AG10803 (cell line): ENCODE measurements at places on chromosomes 16 and 17.
A peak's percentile ranks its signal among the peaks of the same experiment; 100 is the strongest.

DNA sequence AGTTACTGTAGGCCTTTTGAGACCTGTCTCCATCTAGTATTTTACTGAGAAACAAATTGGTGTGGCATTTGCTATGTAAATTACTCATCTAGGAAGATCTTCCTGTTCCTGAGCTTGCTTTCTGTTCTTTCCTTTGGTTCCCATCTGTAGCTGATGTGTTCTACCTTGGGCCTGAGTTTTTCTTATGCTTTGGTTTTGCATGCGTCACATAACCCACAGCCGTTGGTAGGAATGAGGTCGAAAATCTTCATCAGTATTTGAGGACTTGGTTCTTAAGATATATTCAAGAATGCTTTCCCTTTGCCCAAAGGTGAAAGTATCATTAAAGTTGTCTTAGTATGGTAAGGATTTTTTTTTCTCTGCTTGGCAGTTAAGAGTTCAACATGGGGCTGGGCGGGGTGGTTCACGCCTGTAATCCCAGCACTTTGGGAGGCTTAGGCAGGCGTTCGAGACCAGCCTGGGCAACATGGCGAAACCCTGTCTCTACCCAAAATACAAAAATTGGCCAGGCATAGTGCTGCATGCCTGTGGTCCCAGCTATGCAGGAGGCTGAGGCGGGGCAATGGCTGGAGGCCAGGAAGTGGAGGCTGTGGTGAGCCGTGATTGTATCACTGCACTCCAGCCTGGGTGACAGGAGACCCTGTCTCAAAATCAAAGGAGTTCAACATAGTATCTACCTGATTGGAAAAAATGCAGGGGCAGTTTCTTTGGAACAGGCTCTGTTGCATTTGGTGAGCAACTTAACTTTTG is 28.8 kb downstream of the IST1 start:
- DNase-seq = peak; percentile 67

- no peak for DNase-seq
These were observed 435.5 kb downstream of the KCNJ2 start for GRCh38 chr17:70604854-70605253.

DNA sequence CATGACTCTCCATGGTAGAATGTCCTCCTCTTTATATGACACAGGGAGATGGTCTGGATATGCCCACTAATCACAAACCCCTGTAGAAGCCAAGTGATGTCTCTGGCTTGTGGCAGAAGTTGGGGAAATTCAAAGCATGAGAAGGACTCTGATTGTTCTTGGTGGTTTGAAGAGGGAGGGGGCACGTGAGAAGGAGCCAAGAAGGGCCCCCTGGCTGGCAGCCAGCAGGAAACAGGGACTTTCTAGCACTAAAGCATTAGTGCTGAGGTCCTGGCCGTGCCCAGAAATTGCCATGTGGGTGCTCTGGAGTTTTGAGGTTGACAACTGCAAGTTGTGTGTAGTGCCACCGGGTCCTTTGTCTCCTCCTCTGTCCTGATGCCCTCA is 199.9 kb downstream of the LGALS9B start:
- no peak for DNase-seq

DNA sequence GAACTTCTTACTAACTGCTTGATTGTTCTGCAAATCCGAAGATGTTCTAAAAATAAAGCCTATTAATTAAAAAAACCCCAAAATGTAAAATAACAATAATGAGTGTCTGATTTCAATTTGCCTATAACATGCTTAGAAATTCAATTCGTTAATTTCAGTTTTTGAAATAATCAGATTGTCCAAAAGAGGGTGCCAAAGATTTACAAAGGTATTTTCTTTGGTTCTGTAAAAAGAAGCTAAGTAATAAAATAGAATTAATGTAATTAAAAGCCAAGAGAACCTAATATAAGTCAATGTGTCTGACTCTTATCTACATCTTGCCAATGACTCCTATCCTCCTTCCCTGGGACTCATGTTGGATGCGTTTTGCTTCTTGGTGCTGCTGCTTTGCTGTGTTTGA is 75.0 kb upstream of the CPHXL start:
- no peak for DNase-seq

DNA sequence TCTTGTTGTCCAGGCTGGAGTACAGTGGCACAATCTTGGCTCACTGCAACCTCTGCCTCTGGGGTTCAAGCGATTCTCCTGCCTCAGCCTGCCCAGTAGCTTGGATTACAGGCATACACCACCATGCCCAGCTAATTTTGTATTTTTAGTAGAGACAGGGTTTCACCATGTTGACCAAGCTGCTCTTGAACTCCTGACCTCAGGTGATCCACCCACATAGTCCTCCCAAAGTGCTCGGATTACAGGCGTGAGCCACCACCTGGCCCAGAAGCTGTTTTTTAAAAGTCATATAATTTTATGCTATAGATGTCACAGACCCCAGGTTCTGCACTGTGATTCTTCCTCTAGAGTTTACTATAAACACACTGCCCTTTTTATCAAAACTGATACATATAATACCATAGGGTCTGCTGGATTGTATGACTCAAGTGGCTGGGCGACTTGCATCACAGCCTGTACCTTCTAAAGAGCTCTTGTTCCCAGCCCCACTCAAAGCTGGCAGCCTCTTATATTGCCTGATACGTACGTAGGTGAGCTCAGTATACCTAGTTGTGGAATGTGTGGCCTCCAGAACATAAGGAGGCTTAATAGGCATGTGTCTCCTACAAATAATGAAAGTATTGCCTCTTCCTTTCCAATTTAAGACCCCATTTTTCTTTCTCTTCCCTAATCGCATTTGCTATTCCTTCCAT is 295.8 kb downstream of the ZFHX3 start:
- no peak for DNase-seq

DNA sequence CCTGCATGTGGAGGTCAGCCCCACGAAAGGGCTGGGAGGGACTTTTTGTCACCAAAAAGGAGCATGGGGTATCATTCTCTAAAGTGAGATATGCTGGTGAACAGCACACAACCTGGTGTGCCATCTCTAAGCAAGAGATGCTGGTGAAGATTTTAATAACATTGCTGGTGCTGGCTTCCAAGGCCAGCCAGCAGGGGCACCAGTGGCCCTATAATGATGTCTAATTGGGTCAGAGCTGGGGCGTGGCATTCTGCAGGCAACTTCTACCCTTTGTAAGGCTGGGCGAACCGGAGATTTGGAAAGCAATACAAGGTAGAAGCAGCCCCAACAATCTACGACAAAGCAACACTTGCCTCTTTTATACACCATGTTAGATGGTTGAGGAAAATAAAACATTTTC is 16.8 kb downstream of the SDR42E1 start:
- no peak for DNase-seq

DNA sequence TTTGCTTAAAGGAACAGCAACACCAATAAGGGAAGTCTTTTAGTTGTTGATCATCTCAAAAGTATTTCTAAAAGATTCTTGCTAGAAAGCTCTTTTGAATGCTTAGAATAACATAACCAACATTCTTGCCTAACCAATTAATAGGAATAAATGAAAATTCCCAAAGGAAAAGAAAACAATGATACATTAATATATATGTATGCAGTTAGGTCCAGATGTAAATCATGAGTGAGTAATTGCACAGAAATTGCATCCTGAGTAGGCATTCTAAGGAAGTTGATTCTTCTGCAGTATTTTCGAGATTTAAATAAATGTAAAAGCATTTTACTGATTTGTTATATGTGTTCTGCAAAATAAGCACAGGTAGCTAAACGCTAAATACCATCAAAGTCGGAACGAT is 22.1 kb downstream of the COX10 start:
- peak; percentile 22 for DNase-seq

GRCh38 chr17:59257101-59257500 is 36.8 kb downstream of the GDPD1 start:
- DNase-seq = no peak

DNA sequence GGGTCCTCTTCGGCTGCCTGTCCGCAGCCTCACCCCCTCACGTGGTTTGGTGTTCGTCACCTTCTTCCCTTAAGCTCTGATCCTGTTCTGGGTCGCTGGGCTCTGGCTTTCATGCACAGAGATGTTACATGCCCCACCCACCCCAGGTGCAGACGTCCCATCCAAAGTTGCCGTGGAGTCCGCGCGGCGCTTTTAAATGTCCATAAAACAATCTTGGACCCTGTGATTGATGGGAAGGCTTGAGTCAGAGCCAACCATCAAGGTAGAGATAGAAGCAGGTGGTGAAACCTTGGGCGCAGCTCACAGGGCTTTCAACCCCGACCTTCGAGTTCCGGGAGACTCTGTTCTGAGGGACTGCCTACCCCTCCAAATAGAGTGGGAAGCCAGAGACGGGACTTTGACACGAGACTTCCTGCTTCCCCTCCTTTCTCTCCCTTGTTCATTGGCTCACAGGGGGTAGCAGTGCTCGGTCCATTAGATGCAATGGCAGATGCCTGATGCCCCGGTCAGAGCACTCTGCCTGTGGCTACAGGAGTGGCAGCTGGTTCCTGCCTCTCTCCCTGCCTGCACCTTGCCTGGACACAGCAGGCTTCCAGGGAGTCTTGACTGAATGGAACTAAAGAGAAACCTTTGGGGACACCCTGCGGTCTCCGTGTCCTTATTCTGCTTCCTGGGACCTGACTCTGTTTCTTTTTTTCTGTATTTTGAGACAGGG is 4.0 kb downstream of the ENGASE start:
- DNase-seq = no peak

DNA sequence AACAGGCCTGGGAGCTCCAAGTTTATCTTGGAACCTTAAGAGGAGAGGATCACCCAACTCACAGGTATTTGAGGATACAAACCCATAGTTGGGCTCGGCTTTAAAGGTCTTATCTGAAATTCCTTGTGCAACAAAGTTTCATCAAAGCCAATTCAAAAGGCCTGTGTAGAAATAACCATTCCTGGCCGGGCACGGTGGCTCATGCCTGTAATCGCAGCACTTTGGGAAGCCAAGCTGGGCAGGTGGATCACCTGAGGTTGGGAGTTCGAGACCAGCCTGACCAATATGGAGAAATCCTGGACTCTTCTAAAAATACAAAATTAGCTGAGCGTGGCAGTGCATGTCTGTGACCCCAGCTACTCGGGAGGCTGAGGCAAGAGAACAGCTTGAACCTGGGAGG is 28.7 kb downstream of the C16orf54 start:
- DNase-seq = no peak

GRCh38 chr17:50956750-50957523 is 90.8 kb upstream of the TOB1 start:
- peak; percentile 52 for DNase-seq

DNA sequence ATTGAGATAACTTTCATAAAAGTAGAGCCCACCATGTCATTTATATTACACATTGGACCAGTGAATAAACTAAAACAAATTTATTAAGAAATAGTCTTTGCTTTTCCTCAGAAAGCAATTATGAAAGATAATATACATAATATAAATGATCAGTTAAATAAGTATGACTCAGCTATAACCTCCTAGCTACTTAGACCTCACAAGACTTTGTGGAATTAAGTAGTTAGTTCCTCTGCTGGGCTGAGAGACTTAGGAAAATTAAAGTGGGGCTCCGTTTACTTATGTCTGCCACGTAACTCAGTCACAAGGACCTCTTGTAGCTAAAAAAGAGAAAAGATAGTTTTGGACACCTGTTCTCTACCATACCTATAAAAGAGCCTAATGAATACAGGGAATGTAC is 76.9 kb downstream of the MRTFB start:
- DNase-seq = no peak

DNA sequence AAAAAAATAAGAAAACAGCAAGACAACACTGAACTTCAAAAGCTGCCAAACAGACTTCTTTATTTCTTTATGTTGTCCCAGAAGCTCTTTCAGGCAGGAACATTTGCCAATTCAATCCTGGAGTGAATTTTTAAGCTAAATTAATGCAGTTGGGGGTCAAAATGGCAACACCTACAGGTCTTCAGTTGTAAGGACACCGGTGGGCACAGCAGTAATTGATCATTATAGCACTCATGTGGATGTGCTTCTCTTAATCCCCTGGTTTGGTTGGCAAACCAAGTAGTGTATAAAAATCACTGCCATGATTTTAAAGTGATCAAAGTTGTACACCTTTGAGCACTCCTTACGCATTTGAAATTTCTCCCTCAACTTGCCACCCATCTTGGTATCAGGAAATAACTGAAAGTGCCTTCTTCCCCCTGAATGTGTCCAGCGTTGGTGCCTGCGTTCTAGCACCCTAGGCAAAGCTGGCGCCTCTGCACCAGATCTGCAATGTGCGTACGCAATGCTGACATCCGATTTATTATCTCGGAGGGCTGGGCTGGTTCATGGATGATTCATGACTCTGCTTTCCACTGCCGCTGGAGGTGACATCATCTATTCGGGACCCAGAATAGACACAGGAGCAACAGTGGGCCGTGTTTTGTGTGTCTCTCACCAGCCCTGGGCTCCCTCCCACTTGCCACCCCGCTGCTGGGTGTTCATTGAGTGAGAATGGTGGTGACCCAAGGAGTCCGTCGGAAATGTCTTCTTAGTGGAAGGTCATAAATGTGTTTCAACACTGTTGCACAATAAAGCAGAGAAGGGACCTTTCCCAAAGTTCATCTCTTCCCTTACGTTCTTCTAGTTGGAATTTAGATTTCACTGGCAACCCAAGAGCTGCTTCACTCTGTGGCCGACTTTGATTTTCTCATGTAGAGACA is 203.4 kb downstream of the CCDC182 start:
- peak; percentile 58 for DNase-seq

DNA sequence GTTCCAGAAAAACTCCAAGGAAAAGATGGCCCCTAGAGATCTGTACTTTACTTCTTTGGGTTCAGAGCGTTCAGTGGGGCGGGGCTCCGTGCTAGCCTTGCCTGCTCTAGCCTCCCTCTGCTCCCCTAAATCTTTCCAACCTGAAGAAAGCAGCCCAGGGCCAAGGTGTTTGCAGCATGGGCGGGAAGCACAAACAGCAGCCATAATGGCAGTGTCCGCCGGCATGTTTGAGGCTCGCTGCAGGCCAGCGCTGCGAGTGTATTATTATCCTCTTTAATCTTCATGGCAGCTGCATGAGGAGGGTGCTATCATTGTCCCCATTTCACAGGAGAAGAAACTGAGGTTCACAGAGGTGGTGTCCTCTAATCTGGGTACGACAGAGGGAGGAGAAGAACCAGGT is 10.4 kb downstream of the CALB2 start:
- no peak for DNase-seq

DNA sequence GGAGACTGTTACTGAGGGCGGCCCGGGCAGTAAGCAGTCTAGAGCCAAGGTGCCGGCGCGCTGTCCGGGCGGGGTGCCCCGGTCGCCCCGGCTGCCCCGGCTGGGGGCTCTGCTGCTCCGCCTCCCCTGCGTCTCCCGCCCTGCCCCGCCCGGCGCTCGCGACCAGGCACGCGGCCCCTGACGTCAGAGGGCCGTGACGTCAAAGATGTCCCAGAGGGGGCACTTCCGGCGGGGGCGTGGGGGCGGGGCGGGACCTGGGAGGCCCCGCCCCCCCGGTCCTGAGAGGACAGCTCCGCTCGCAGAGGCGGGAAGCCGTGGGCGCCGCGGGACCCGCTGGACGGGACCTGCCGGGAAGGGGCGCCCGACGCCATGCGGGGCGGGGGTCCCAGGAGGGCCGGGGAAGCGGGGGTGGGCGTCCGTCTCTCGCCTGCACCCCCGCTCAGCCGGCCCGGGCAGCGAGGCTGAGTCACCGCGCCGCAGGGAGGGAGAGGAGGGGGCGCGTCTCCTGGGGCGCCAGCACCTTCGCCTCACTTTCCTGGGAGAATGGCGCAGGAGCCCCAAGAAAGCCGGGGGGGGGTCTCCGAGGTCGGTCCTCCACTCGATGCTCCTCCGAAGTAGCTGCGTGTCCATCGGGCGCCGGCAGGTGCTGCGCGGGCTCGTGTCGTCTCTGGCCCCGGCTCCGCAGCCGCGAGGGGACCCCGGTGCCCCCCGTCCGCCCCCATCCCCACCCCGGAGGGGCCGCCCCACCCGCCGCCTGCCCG is 4.4 kb upstream of the HIC1 start:
- peak; percentile 61 for DNase-seq
